ENCODE measurements at places on chromosomes 5 and 9.
A peak's percentile ranks its signal among the peaks of the same experiment; 100 is the strongest.

DNA sequence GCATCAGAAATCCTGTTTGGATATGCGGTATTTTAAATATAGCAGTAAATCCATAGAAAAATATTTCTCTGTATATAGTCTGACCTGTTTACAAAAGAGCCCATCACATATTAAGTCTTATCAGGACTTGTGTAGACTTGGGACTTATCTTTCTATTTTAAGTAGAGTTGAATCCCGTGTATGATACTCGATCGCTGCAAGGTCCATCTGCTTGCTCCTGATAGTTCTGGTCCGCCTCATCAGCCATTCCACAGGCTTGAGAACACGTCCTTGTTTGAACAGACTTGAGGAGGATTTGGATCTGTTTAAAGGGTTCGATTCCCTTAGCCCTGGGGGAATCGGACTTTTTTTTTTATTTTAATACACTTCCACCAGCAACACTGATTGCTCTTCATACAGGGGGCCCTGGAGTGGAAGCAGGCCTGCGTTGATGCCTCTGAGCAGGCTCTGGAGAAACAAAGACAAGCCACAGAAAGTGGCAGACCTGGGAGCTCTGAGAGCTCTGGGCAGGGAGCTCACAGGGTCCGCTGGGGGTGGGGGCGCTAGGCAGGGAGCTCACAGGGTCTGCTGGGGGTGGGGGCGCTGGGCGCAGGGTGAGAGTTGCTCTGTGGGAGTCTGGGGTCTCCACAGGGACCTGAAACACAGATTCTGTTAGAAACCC, 112.2 kb downstream of the MVB12B start:
- DNase-seq, result no peak

- no peak for DNase-seq
Measured at GRCh38 chr9:8280811-8281210, 481.2 kb upstream of the DMAC1 start.

GRCh38 chr5:15001517-15001916, 129.9 kb upstream of the ANKH start:
- no peak for DNase-seq

- peak; percentile 77 for DNase-seq
Measured at GRCh38 chr5:31193591-31194467, at the start of gene CDH6. TSS of gene CDH6 (plus strand) at chr5:31193686. CDS start at chr5:31267474, 73,788 bp downstream.

DNA sequence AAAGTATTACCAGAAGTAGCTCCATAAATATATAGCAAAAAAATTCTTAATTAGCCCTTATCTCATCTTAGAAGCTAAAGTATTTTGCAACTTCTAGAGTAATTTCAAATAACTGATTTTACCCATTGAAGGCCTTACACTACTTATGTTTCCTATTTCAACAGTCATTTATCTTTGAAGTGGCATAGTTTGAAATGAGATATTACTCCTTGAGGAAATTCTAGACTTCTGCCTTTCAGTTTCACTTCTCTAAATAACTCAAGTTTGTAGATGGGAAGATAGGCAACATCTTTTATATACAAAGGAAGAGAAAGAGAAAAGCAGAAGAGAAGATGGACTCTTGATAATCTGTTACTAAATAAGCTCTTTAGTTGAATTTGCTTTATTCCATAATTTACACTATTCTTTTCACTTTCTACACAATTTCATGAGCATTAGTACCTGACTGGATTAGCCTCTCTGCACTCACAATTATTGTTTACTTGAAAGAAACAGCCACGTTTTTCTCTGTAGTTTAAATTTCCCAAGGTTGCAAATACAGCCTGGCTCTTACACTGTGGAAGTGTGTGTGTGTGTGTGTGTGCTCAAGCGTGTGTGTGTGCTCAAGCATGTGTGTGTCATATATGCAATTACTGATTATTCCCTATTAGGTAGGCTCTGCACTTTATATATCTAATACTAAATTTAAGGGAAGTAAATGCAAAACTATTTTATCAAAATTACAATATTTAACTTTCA, 60.6 kb upstream of the EMB start:
- no peak for DNase-seq

- peak; percentile 51 for DNase-seq
Measured at GRCh38 chr5:173714551-173715428, 98.3 kb upstream of the BOD1 start.

GRCh38 chr5:71537687-71538086, 49.5 kb upstream of the MCCC2 start:
- DNase-seq, result no peak

- peak; percentile 50 for DNase-seq
Measured at GRCh38 chr5:53482717-53483638, 2.5 kb downstream of the FST start.

DNA sequence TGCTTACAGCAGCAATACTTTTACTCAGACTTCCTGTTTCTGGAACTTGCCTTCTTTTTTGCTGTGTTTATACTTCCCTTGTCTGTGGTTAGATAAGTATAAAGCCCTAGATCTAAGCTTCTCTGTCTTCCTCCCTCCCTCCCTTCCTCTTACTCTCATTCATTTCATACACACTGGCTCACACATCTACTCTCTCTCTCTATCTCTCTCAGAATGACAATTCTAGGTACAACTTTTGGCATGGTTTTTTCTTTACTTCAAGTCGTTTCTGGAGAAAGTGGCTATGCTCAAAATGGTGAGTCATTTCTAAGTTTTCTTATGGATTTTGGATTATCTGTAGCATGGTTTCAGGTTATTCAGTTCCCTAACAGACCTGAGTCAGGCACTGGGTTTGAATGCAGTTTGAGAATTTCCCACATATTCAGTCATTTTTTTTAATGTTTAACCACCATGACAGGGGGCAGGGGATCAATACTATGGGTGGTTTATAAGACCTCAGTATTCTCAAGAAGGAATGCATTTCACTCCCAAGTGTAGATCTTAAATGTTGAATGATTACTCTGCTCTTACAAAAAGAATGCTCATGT, at the start of gene IL7R:
Gene IL7R, plus strand, starts transcription at position 127 of the 587 bp plus-strand sequence. Its CDS starts 87 bp downstream, at position 214.
- DNase-seq, result no peak

DNA sequence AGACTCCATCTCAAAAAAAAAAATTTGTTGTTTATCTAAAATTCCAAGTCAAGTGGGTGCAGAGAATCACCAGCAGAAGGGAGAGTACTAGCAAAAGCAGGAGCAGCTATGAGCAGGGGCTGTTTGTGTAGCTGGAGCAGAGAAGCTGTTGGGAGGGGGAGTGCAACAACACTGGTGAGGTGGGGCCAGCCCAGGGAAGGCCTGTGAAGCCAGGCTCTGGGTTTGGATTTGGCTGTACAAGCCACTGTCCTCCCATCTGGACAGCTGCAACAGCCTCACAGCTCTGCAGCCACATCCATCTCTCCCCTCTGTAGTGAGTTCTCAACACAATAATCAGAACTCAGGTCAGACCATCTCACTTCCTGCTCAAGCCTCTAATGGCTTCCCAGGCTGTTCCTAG, 59.4 kb downstream of the TMOD1 start:
- no peak for DNase-seq

GRCh38 chr5:108636135-108636853, 111.4 kb upstream of the FER start:
- no peak for DNase-seq

GRCh38 chr5:7396713-7397454, 946 bp downstream of the ADCY2 start:
- DNase-seq, result peak; percentile 59

DNA sequence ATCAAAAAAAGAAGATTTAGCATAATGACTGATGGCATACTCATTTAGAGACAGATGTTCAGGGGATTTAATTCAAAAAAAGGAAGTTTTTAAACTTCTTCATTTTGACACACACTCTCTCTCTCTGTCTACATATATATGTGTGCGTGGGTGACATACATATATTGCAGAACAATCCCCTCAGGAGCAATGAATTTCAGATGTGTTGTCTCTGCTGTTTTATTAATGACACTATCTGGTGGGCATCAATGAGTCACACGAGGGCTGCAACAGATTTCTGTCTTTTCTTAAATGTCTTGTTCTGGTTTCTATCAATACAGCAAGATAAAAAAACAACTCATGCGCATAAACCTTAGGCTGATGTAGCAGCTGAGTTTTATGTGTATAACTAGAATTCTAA, 123.5 kb upstream of the SLCO6A1 start:
- DNase-seq, result no peak

DNA sequence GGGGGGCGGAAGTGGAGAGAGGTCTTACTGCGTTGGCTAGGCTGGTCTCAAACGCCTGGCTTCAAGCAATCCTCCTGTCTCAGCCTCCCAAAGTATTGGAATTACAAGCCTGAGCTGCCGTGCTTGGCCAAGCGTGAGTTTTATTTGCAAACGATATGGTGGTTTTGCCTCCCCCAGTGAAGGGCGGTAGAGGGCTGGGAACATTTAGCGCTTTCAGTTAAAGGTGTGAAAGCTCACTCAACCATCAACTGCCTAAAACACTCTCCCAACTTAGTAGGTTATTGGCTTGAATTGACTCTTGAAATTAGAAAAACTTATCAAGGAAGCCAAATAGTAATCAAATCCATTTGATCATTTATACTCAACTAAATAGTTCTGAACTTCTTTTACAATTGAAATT, 156.3 kb downstream of the ESM1 start:
- no peak for DNase-seq

DNA sequence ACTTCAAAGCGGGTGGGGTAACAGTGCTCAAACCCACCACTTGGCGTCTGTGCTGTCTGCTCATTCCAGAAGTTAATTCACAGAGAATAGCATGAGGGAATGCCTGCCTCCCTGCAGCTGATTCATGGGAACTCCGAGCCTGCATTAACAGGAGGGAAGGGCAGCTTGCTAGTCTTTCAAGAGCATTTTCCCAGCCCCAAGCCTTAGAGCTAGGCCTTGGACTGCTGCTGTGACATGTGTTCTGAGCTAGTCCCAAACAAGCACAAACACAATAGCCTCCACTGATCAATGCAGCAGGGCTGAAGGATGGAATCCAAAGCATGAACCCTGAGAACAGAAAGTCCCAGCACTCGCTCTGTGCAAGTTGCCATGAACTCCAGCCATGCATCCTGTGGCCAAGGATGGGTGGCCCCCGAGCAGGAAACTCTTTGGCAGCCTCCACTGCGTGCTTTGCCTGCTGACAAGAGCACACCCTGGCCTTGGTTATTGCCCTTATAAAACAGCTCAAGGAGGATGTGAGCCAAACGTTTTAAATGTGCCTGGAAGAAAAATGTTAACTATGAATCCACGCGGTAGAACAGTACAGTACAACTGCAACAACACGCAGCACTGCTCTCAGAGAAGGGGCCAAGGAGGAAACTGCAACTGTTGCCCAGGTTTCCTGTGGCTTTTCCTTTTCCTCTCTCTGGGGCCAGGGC, 653.1 kb upstream of the KLF4 start:
- no peak for DNase-seq

DNA sequence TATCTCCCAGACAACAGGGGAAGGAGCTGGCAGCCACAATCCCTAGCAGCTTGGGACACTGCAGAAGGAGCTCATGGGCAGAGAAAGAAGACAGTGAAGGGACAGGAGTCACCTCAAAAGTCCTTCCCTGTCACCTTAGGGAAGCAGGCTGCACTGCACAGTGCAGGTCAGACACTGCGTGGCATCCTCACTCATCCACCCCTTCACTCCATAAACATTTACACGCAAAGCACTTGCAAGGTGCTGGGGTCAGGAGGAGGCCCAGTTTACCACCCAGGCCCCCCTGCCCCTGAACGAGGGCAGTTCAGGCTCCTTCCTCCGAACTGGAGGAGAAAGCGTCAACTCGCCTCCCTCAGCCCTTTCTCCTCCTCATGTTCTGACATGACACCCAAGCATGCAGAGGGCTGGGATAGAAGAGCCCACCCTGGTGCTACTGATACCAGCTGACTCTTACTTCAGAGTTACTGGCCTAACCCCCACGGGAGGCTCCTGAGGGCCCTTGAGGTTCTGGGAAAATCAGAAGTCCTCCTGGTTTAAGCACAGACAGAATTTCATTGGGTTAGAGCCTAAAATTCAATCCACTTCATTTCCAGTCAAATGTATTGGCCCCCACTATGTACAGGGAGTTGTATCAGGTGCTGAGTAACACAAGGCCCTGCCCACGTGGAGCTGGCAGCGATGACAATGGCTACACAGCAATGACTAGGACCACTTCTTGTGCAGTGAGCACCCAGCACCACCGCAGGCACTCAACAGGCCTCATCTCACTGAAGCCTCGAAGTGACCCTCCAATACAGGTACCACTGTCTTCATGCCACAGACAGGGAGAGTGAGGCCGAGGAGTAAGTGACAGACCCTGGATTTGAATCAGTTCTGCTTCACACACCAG, 70.4 kb downstream of the RAPGEF1 start:
- DNase-seq, result no peak

GRCh38 chr5:133936651-133937015, 31.8 kb downstream of the C5orf15 start:
- no peak for DNase-seq

- no peak for DNase-seq
Measured at GRCh38 chr5:5544094-5544663, 121.7 kb downstream of the ICE1 start.

- no peak for DNase-seq
Measured at GRCh38 chr5:61076626-61077025, 85.6 kb downstream of the SMIM15 start.

GRCh38 chr9:135056541-135056940, 30.9 kb upstream of the OLFM1 start:
- DNase-seq, result no peak

GRCh38 chr5:33973271-33973670, 11.2 kb downstream of the SLC45A2 start:
- DNase-seq, result no peak

- no peak for DNase-seq
Measured at GRCh38 chr9:38768351-38768761, 48.4 kb upstream of the FAM240B start.

- no peak for DNase-seq
Measured at GRCh38 chr5:106152569-106152968, 1518.2 kb downstream of the EFNA5 start.

DNA sequence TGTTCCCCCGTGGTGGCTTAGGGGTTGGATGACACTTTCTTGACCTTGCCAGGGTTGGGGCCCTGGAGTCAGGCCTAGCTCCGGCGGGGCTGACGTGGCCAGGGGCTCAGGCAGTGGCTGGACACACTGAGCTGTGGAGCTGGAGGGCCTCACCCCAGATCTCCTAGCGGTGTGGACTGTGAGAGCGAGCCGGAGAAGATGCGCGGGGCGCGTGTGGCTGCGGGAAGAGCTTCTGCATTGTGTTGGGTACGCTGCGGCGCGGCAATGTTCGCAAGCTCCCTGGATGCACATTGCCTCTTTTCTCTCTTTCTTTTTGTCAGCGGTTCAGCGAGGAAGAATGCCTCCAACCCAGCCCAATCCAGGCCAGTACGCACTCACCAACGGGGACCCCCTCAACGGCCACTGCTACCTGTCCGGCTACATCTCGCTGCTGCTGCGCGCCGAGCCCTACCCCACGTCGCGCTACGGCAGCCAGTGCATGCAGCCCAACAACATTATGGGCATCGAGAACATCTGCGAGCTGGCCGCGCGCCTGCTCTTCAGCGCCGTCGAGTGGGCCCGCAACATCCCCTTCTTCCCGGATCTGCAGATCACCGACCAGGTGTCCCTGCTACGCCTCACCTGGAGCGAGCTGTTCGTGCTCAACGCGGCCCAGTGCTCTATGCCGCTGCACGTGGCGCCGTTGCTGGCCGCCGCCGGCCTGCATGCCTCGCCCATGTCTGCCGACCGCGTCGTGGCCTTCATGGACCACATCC, 4.8 kb downstream of the NR2F1 start:
- DNase-seq, result no peak

GRCh38 chr9:136795000-136795348, 1.2 kb upstream of the CCDC183 start:
- DNase-seq, result no peak
